ENCODE measurements at places on chromosomes 5 and 9.
A peak's percentile ranks its signal among the peaks of the same experiment; 100 is the strongest.

GRCh38 chr5:133682451-133682850 is 70.1 kb upstream of the FSTL4 start:
- DNase-seq, result peak; percentile 43

GRCh38 chr5:72378639-72379289 is 58.6 kb downstream of the PTCD2 start:
- DNase-seq, result no peak

GRCh38 chr9:86868616-86869015 is 78.7 kb downstream of the GAS1 start:
- no peak for DNase-seq

- DNase-seq, result peak; percentile 67
These were observed 496 bp downstream of the MAPK9 start for GRCh38 chr5:180291234-180291940.

GRCh38 chr5:32538031-32538547 is 47.3 kb upstream of the SUB1 start:
- no peak for DNase-seq

DNA sequence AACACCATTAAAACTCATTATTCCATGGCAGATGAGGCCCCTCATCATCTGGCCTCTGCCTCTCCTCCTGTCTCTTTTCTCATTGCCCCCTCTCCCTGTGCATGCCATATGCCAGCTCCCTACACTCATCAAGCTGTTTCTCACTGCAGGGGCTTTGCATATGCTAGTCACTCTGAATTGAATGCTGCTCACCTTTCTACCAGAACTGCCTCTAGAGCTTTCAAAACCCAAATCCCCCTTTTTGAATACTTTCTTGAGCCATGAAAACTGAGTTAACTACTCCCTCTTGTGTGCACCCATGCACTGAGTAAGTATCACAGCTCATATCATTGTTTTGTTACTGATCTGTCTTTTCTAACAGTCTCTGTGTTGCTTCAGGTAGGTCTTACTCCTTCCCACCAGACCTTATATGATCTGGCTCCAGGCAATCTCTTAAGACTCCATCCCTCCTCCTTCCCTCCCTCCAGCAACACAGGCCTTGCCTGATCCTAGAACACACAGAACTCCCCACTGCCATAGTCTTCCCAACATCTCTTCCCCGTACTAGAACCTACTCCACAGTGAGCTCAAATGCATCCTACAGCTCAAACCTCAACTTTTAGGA is 60.5 kb downstream of the ASTN2 start:
- DNase-seq, result no peak

GRCh38 chr9:89543111-89543510 is 45.2 kb upstream of the SEMA4D start:
- DNase-seq, result no peak

DNA sequence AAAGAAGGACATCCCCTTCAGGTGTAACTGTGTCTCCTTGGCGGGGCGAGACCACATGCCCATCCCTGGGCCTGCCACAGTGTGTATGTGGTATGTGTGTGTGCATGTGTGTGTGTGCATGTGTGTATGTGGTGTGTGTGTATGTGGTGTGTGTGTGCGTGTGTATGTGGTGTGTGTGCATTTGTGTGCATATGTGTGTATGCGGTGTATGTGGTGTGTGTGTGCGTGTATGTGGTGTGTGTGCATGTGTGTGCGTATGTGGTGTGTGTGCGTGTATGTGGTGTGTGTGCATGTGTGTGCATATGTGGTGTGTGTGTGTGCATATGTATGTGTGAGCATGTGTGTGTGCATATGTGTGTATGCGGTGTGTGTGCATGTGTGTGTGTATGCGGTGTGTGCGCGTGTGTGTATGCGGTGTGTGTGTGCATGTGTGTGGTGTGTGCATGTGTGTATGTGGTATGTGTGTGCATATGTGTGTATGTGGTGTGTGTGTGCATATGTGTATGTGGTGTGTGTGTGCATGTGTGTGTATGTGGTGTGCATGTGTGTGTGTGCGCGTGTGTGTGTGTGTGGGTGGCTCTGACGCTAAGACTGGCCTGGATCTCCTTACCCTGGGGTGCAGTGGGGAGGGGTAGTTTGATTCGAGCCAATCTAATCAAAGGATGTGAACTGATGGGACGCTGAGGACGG is 107.9 kb upstream of the RAPGEF1 start:
- DNase-seq, result no peak

DNA sequence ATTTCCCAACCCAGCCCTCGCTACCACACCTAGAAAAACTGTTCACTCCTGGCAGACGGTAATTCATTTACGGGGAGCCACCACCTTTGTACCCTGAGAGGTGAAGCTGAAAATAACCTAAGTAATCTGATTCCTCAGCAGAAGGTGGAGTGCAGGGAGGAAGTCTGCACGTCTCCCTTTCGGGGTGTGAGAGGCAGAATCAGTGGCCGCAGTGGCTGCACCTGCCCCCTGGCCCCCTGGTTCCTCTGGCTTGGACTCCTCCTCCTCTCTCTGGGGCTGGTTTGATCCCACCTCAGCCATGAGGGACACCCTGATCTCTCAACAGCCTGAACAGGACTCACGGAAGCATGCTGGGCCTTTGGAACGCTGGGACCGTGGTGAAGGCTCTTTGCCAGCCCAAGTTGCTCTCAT is 10.5 kb downstream of the TMEM174 start:
- no peak for DNase-seq

DNA sequence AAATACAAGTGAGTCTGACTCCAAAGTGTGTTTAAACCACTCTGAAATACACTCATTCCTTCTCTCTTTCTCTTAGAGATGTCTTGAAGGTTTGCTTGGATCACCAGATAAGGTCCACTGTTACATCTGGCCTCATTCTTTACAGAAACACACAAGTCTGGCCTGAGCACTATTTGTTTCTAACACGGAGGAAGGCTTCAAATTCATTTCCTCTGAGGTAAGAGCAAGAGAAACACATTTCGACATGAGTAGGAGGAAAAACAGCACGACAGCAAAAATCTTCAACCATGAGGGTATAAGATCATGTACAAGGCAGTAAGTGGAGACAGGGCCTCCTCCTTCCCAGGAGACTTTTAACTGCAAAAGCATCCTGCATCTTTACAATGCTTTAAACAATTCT is 8.0 kb downstream of the SIL1 start:
- no peak for DNase-seq

- DNase-seq, result no peak
These were observed 48.5 kb downstream of the SIL1 start for GRCh38 chr5:139149477-139150199.

- no peak for DNase-seq
These were observed 24.9 kb upstream of the CEP120 start for GRCh38 chr5:123448017-123448617.

- no peak for DNase-seq
These were observed 4.7 kb upstream of the FSD1L start for GRCh38 chr9:105443121-105443520.

- peak; percentile 75 for DNase-seq
These were observed 151.8 kb upstream of the VLDLR start for GRCh38 chr9:2469681-2470221.

- DNase-seq, result no peak
These were observed 108.2 kb upstream of the SPATA31D4 start for GRCh38 chr9:81819859-81820546.

DNA sequence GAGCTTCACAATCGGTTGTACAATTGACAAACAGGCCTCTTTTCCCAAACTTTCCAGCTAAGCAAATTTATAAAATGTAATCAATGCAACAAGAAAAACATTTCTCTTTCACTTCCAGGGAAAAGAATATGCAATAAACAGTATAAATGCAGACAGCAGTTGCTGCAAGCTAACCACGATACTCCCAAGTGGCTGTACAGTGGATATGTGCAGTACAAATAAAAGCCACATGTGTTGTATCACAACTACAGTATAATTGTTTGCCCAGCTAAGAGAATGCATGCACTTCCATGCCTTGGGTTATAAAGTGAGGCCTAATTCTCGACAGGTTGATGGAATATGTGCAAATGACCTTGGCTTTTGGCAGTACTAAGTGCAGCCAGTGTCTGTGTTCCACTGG is 16.7 kb upstream of the PDCL start:
- no peak for DNase-seq

GRCh38 chr5:150568663-150569062 is 60.7 kb downstream of the NDST1 start:
- DNase-seq, result no peak
